Hepatocyte (in vitro differentiated cells): ENCODE measurements at places on chromosomes 6 and 20. TPM values are rescaled to one million over a fixed set of nuclear protein-coding genes. Genes with fewer than 3 reads are reported as not detected.

Gene MOCS1
- polyA plus RNA-seq = 13.4 and 14.5 TPM in 2 replicates

Gene TBX18
- polyA plus RNA-seq = 0.10 and 0.37 TPM in 2 replicates

Gene VNN1
- 0.46 and 0.93 TPM in 2 replicates for polyA plus RNA-seq

Gene SNX14
- 46.7 and 58.4 TPM in 2 replicates for polyA plus RNA-seq

Gene TFEB
- 23.7 and 32.7 TPM in 2 replicates for polyA plus RNA-seq

Gene OR2H1
- polyA plus RNA-seq = not detected in 2 replicates

Gene MPIG6B
- polyA plus RNA-seq = 0.33 TPM in 1 of 2 replicates, not detected in the other

Gene AGER
- 3.4 and 21.2 TPM in 2 replicates for polyA plus RNA-seq
